Activated CD4-positive, alpha-beta T cell treated with anti-CD3 and anti-CD28 coated beads, Interleukin-2, amount 10 ng/mL, durations not matched to agents 24 days and 14 days (primary cell): ENCODE measurements at places on chromosomes 12 and 14. TPM values are rescaled to one million over a fixed set of nuclear protein-coding genes. Genes with fewer than 3 reads are reported as not detected.
A peak's percentile ranks its signal among the peaks of the same experiment; 100 is the strongest.

DNA sequence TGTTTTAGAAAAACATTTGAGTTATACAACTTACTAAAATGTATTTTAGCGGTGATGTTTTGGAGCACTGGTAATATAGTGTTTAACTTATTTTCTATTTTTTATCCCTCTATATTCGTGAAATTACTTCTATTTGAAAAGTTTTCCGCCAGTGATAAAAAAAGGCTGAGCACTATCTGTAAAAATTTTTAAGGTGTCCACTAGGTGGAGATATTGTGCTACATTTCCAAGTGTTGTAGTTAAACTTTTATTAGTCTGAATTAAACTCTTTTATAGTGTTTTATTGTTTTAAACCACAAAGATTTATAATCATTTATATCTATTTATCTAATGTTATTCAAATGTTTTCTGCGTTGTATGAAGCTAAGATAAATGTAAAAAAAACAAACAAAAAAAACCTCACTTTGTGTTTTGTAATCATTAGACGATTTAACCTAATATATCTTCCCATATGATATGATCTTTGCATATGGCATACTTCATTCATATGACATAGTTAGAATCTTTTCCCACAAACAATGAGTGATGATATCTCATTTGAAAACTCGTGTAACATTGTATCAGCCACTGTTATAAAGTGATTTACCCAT, 11.8 kb downstream of the ALG10B start:
- no peak overlapping the region for H3K27ac ChIP-seq
- H3K4me3 ChIP-seq: no peak overlapping the region
- DNase-seq: no peak
- H3K4me1 ChIP-seq: no peaks in the 10 kb centered on the region
- H3K36me3 ChIP-seq: peaks cover 2% of the 10 kb centered on the region

DNA sequence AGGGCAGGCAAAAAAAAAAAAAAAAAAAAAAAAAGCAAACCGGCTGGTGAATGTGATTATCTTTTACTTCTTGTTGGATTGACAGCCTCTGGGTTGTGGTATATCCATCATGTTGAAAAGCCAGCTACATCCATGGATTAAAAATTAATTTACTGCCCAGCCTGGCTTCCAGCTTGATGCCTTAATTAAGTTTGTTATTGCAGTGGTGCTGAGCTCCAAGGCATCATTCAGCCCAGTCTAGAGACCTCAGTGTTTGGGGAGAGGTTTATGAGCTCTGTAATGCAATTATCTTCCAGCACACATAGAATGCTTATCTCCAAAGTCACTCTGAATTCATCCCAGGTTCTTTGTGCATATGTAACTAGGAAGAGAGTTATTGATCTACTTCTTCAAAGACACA, 114.8 kb downstream of the RIMBP2 start:
- H3K27me3 ChIP-seq: no peaks in the 10 kb centered on the region
- no peak overlapping the region for H3K27ac ChIP-seq
- no peak overlapping the region for H3K4me3 ChIP-seq
- no peak for DNase-seq

Gene KRT86
- 0.44 and 0.64 TPM in 2 replicates for total RNA-seq

DNA sequence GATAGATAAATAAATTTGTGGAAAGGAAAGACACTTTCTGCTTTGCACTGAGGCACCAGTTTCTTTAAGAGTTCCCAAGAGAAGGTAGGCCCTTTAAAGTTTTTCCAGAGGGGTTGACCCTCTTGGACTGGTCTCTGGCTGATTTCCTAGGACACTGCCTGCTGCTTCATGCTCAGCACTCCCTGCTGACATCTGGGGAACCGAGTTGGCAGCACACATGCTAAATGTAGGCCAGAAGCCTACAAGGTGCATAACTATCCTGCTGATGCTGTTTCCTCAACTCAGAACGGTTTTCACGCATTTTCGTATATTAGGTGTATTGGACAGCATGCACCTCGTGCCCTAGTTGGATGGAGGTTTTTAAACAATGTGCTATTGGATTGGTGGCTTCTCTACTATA, 887.2 kb upstream of the SEL1L start:
- no peak overlapping the region for H3K27ac ChIP-seq
- H3K4me3 ChIP-seq: no peak overlapping the region
- no peaks in the 10 kb centered on the region for H3K27me3 ChIP-seq

DNA sequence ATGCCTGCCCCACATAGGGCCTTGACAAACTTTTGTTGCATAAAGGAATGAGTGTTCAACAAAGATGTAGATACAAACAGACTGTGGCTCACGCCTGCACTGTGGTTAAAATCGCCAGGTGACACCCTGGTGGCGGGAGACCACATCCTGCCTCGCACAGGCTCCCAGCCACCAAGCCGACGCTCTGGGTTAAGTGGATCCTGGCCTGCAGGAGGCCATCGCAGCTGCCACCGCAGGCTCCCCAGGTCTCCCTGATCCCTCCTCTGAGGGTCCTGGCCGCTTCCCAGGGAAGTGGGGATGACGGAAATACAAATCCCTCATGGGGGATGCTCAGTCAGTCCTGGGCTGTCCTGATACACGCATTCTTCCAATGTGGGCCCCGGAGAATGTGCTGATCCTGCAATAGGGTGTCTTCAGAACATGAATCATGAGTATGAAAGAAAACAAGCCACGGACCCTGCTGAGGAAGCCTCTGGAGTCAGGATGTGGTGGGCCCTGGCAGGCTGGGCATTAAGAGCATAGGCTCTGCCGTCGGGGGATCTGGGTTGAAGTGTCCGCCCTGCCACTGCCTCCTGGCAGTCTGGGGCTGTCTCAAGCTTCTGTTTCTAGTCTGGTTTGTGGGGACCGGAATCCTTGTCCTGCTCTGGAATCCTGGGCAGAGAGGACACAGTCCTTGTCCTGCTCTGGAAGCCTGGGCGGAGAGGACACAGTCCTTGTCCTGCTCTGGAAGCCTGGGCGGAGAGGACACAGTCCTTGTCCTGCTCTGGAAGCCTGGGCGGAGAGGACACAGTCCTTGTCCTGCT, 53.5 kb upstream of the BEGAIN start:
- peak; percentile 94 for DNase-seq
- H3K27ac ChIP-seq: peak overlapping the region; percentile 83
- H3K27me3 ChIP-seq: peaks cover 15% of the 10 kb centered on the region
- H3K4me3 ChIP-seq: peak overlapping the region; percentile 78

- no peak for DNase-seq
- peaks cover 27% of the 10 kb centered on the region for H3K36me3 ChIP-seq
- no peak overlapping the region for H3K4me3 ChIP-seq
- H3K27ac ChIP-seq: no peak overlapping the region
- peaks cover 3% of the 10 kb centered on the region for H3K4me1 ChIP-seq
Measured at GRCh38 chr14:35747379-35747778, 61.7 kb downstream of the RALGAPA1 start.

GRCh38 chr12:127311720-127312364, 955.1 kb upstream of the TMEM132C start:
- H3K4me3 ChIP-seq: no peak overlapping the region
- no peak for DNase-seq
- no peaks in the 10 kb centered on the region for H3K36me3 ChIP-seq
- H3K27me3 ChIP-seq: no peaks in the 10 kb centered on the region

GRCh38 chr12:6960593-6961277, 9.6 kb downstream of the PTPN6 start:
- peak; percentile 80 for DNase-seq
- H3K27ac ChIP-seq: peak overlapping the region; percentile 99
- H3K4me3 ChIP-seq: peak overlapping the region; percentile 90
- peaks cover 71% of the 10 kb centered on the region for H3K4me1 ChIP-seq
- no peaks in the 10 kb centered on the region for H3K27me3 ChIP-seq

DNA sequence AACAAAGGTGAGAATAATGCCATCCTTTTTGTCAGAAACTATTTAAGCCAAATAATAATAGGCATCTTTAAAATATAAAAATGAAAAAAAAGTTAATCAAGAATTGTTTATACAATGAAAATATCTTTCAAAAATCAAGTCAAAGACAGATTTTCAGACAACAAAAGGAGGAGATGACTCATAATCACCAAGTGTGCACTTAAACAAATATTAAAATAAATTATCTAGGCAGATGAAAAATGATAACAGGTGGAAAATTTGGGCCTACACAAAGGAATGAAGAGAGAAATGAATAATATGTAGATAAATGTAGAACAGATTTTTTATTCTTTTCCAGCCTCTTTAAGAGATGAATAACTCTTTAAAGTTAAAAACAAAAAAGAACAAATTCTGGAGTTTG, 250.0 kb upstream of the PLEKHG7 start:
- no peak overlapping the region for H3K27ac ChIP-seq
- peaks cover 2% of the 10 kb centered on the region for H3K4me1 ChIP-seq
- H3K4me3 ChIP-seq: no peak overlapping the region
- H3K27me3 ChIP-seq: no peaks in the 10 kb centered on the region
- H3K36me3 ChIP-seq: peaks cover 4% of the 10 kb centered on the region

Gene ADSS1
- total RNA-seq: 0.96 and 1.4 TPM in 2 replicates

Gene CPNE8
- 5.5 and 9.8 TPM in 2 replicates for total RNA-seq

GRCh38 chr14:101243587-101244338, 317.5 kb upstream of the DIO3 start:
- no peak for DNase-seq
- no peak overlapping the region for H3K4me3 ChIP-seq
- H3K27ac ChIP-seq: no peak overlapping the region
- H3K4me1 ChIP-seq: no peaks in the 10 kb centered on the region
- no peaks in the 10 kb centered on the region for H3K36me3 ChIP-seq

Gene TMEM233
- total RNA-seq: not detected in 2 replicates

DNA sequence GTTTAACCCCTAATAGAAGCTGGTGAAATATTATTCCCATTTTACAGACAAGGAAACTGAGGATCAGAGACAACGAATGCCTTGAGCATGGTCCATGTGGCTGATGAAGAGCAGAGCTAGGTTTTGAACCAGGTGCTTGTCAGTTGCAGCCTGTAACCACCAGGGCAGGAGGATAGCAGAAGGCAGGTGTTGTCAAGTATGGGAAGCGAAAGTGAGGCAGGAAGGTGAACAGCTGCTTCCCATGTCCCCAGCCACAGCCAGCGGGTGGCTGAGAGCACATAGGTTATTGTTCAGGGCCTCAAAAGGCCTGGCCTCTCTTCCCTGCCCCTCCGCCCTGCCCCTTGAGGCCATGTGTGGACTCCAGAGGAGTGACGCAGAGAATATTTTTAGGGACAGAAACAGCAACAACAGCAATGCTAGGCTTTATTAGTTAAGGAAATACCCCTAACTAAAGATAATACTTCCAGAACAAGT, 39.6 kb downstream of the IQSEC3 start:
- no peak for DNase-seq
- no peak overlapping the region for H3K27ac ChIP-seq
- H3K36me3 ChIP-seq: no peaks in the 10 kb centered on the region
- H3K4me3 ChIP-seq: no peak overlapping the region
- H3K27me3 ChIP-seq: peaks cover 6% of the 10 kb centered on the region

GRCh38 chr14:56147986-56148901, 30.0 kb downstream of the PELI2 start:
- H3K4me1 ChIP-seq: peaks cover 23% of the 10 kb centered on the region
- DNase-seq: no peak
- H3K4me3 ChIP-seq: no peak overlapping the region

Gene SERPINA10
- total RNA-seq: not detected in 2 replicates

DNA sequence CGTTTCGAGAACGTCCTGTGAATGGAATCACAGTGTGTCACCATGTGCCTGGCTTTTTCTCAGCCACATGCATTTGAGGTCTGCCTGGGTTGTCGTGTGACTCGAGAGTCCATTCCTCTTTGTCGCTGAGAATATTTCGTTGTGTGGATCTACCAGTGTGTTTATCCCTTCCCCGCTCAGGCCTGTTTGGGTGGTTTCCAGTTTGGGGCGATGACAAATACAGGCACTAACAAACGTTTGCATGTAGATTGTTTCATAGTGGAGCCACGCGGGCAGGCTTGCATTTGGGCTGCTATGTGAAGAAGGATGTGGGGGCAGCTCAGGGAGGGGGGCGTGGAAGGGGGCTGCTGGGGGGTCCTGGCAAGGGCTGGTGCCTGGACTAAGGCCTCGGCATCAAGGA, 14.1 kb downstream of the RIN3 start:
- H3K4me1 ChIP-seq: peaks cover 28% of the 10 kb centered on the region
- no peak for DNase-seq
- no peak overlapping the region for H3K4me3 ChIP-seq
- peaks cover 4% of the 10 kb centered on the region for H3K27me3 ChIP-seq
- H3K27ac ChIP-seq: peak overlapping the region; percentile 41
- peaks cover 2% of the 10 kb centered on the region for H3K36me3 ChIP-seq

GRCh38 chr14:88245321-88245720, 77.7 kb downstream of the KCNK10 start:
- H3K27me3 ChIP-seq: peaks cover 2% of the 10 kb centered on the region
- H3K4me1 ChIP-seq: no peaks in the 10 kb centered on the region
- DNase-seq: no peak
- H3K36me3 ChIP-seq: no peaks in the 10 kb centered on the region

Gene CIROP
- not detected in 2 replicates for total RNA-seq

- DNase-seq: peak; percentile 80
- peaks cover 80% of the 10 kb centered on the region for H3K36me3 ChIP-seq
- H3K27me3 ChIP-seq: no peaks in the 10 kb centered on the region
- H3K27ac ChIP-seq: peak overlapping the region; percentile 69
- H3K4me3 ChIP-seq: no peak overlapping the region
Measured at GRCh38 chr14:69708586-69709560, 58.1 kb upstream of the SRSF5 start.

Gene PPP1R1A
- not detected in 2 replicates for total RNA-seq

DNA sequence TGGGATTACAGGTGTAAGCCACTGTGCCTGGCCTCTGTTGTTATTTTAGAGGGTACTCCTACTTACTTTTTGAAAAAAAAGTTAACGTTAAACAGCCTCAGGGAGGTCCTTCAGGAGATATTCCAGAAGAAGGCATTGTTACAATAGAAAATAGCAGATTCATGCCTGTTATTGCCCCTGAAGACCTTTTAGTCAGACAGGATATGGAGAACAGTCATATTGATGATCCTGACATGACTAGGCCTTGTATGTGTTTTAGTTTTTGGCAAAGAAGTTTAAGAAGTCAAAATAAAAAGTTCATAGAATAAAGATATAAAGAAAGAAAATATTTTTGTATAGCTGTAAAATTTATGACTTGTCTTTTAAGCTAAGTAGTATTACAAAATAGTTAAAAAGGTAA, 45.3 kb downstream of the WASHC3 start:
- no peak for DNase-seq
- H3K4me3 ChIP-seq: no peak overlapping the region
- no peaks in the 10 kb centered on the region for H3K27me3 ChIP-seq
- H3K27ac ChIP-seq: no peak overlapping the region

Gene CLEC6A
- not detected in 2 replicates for total RNA-seq

DNA sequence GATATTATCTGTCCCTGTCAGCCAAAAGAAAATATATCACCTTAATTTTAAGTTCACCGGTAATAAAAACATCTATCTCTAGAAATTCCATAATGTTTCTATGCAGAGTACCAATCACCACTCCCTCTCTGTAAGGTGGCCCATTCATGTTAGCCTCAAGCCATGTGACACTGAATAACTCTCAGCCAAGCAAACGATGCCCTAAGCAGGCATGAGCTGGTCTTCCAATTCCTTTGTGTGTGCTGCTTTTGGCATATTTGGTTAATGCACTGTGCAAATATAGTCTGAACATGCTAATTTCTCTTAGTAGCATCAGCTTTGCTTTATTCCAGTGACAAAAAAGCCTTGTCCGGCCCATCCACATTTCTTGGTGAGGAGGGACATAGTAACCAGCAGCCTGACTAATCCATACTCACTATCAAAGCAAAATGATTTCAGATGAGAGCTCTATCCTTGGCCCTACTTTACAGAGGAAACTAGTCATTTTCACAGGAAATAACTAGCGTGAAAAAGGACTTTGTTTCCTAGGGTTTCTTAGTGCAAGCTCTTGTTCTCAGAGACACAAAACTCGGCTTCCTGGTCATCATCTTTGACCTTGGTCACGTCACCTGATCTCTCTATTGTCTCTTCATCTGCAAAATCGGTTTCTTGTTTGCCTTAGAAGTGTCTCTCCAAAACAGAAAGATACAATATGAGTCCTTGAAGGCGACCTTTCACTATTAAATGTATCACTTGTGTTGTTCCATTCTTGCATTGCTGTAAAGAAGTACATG, 59.2 kb upstream of the RTRAF start:
- no peaks in the 10 kb centered on the region for H3K27me3 ChIP-seq
- peaks cover 58% of the 10 kb centered on the region for H3K36me3 ChIP-seq
- peak overlapping the region; percentile 89 for H3K27ac ChIP-seq

Gene PTPN6
- total RNA-seq: 349 and 355 TPM in 2 replicates
